ENCODE measurements at places on chromosomes 4 and X.

DNA sequence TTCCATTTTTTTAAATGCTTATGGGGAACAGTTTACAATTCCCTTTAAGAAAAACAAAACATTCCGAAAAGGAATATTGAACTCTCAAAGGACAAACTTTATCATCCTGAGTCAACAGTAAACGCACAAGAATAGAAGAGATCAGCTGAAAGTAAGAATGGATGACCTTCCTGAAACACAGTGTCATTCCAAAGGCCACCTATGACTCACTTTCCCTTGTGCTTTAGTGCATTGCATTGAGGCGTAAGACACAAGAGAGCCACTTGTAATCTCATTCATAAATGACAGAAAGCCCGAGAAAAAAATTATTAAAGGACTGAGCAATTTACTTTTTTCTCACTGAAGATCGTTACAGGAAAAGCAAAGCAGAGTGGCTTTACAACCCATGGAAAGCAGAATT is 1062.4 kb upstream of the DIAPH2 start:
- DNase-seq, result peak; percentile 0

- DNase-seq, result peak; percentile 33
These were observed 356.7 kb upstream of the DIPK2B start for GRCh38 chrX:45557387-45557786.

- peak; percentile 11 for DNase-seq
These were observed 76.1 kb downstream of the SORBS2 start for GRCh38 chr4:185735866-185736400.

GRCh38 chr4:127648061-127648460 is 15.3 kb downstream of the INTU start:
- no peak for DNase-seq

GRCh38 chr4:159312236-159312635 is 209.4 kb downstream of the RAPGEF2 start:
- DNase-seq, result no peak

DNA sequence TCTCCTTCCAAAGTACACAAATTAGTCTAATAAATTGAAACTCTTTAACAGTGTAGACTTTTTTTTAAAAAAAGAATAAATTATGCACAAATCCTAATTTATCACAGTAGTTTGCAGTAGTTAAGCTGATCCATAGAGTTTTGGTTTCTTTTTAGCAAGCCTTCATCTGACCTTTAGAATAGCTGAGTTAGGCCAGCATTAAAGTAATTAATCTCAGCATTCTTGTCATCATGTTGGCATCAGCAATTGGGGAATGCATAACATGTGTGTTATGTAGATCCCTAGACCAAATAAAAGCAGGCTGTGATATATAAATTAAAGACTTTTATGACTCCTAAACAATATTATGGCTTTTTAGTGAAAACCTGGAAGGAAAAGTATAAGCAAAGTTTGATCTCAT is 426.5 kb upstream of the PABPC4L start:
- no peak for DNase-seq

DNA sequence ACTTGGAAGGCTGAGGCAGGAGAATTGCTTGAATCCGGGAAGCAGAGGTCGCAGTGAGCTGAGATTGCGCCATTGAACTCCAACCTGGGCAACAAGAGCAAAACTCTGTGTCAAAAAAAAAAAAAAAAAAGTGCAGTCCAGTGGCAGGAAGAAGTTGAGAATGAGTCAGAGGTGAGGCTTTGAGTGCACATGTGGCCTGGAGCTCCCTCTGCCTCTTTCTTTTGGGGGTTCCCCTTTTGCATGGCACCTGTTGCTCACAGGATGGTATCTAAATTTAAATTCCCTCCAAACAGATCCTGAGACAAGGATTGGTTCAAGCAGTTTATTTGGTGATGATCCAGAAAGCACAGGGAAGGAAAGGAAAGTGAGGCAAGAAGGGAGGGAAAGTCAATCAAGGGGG is 151.4 kb upstream of the STX18 start:
- DNase-seq, result peak; percentile 69

GRCh38 chr4:54539500-54540029 is 118.2 kb upstream of the KIT start:
- peak; percentile 81 for DNase-seq

GRCh38 chr4:101977076-101977475 is 186.5 kb downstream of the BANK1 start:
- DNase-seq, result peak; percentile 91

DNA sequence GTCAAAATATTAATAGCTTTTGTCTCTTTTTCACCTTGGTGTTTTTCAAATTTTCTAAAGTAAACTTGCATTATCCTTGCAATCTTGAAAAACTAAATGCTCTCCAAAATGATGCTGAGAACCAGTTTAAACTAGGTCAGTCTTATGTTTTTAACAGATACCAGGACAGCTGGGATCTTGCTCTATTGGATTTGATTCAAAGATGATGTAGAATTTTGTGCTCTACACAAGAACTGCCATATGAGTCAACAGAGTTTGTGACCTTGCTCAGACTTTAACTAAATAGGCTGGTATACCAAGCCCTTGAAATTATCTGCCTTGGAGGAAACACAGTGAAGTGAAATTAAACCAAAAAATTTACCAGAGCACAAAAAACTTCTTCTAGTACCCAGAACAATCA is 991.1 kb downstream of the STPG2 start:
- DNase-seq, result no peak

GRCh38 chr4:106583567-106583966 is 215.0 kb upstream of the GIMD1 start:
- peak; percentile 91 for DNase-seq

DNA sequence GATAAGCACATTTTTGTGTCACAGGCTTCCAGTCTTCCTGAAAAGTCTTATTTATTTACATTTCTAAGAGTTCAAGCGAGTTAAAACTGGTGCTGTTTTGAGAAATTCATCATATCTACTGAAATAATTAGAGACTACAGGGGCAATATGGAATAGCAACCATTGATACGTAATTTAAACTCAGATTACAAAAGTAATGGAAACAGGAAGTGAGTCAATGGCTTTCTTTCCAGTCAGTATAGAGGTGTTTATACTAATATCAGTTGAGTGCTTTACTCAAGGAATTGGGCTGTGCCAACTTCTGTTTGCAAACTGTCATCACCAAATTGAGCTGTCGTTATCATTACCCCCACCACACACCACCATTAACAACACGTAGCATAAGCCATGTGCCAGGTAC is 222.7 kb downstream of the COL25A1 start:
- peak; percentile 43 for DNase-seq

- DNase-seq, result no peak
These were observed 44.3 kb downstream of the CASP6 start for GRCh38 chr4:109658871-109659410.

GRCh38 chr4:44927399-44928380 is 201.3 kb upstream of the GNPDA2 start:
- DNase-seq, result peak; percentile 14

DNA sequence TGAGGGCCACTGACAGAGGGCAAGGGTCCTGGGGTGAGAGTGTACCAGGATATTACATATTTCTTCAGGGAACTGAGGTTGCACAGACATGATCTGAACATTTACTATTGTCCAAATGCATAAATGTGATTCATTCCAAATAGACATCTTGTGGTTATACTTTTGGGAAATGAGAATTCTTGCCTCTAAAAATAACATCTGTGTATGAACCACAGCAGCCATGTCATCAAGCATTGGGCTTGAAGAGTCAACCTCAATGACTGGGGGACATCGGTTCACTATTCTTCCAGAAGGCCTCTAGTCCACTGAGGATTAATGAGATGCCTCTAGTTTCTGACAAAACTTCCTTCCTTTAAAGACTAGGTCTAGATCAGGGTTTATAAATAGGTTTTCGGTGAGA is 193.1 kb upstream of the GPC4 start:
- peak; percentile 80 for DNase-seq

GRCh38 chr4:119498527-119498926 is 130.1 kb downstream of the PDE5A start:
- no peak for DNase-seq

DNA sequence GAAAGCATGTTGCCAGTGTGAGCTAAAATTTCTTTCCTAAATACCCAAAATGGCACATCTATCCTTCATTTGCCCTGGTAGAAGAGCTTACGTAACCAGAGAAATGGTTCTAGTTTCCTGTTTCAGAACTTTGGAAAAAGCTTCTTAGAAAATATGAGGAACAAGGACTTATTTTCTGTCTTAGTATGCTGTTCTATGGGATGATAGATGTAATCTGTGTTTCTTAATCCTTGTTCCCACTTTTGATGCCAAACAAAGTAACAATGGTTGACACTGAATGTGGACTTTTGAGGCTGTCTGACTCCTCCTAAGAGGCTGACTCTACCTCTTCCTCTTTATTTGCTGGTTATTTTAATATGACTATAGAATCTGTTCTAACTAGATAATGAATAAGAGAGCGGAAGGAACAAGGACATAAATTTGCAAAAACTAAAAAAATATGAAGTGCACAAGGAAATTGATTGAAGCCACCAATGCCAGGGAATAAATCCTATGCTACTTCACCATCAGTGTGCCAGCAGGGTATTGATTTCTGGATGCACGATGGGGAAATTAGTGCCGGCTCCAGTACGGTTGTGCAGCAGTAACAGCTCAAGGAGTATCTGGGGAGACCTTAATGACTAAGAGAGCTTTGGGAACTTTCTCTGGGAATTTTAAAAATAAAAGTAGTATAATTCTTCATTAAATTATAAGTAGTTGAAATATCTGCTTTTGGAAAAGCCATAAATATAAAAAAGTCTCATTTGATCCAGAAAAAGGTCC is 39.4 kb upstream of the TET2 start:
- DNase-seq, result no peak

- DNase-seq, result no peak
These were observed at the start of gene TRIM60 for GRCh38 chr4:165031436-165032211. TRIM60 (plus strand) TSS chr4:165031999; CDS start chr4:165040073, 8,074 bp downstream.

All from M059J (cell line).